HS-27A (cell line): ENCODE measurements at places on chromosomes 3 and 15.
A peak's percentile ranks its signal among the peaks of the same experiment; 100 is the strongest.

DNA sequence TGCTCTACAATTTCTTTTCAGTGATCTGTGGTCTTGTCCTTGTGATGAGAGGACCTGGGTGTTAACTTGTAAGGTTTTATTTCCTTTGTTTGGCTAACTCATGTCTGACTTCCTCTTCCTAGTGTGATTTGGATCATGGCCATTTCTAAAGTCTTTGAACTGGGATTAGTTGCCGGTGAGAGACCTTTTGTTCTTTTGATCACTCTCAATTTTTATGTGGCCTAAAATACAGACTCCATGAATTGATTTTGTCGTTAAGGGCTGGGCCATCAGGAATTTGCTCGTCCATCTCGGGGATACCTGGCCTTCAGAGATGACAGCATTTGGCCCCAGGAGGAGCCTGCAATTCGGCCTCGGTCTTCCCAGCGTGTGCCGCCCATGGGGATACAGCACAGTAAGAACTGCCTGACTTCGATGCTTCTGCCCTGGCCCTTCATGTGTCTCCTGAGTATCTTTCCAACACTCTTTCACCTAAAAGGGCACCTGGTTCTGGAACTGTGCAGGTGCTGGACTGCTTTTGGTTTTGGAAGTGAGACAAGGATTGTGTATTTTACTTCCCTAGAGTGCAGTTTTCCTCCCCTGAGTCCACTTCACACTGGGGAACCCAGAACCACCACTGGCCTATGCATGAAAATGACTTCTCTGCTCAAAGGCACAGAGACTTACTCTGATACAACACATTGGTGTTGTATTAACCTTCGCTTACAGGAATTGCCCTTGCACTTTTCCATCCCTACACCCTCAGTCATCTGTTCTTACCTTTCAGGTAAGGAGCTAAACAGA is 13.1 kb upstream of the LRRC2 start:
- DNase-seq = no peak

GRCh38 chr15:89186803-89187202 is 34.6 kb downstream of the RLBP1 start:
- DNase-seq = no peak

- peak; percentile 71 for DNase-seq
Measured at GRCh38 chr3:151726016-151726415, 7.7 kb upstream of the AADACL2 start.

- DNase-seq = no peak
Measured at GRCh38 chr15:58564981-58565380, 133.2 kb downstream of the LIPC start.

DNA sequence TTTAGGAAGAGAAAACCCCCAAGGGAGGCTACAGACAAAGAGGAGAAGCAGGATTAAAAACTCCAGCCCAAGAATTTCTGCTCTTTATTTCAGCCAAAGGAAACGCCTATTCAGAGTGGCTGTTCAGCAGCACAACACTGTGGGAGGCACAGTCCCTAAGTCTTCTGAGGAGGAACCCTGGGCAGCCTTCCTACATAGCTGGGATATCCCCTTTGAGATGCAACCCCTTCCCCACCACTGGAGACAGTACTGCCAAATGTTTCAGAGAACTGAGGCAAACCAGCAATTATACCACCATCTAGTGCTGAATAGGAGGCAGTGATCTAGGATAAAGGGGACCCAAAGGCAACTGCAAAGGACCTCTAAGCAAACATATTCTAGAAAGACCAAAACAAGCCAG is 168.1 kb downstream of the VPS13C start:
- DNase-seq = no peak
